ENCODE measurements at places on chromosomes 16 and 17.

GRCh38 chr17:16383216-16383615 is 2.3 kb downstream of the UBB start:
- no peak for DNase-seq

GRCh38 chr16:26712876-26713275 is 353.9 kb upstream of the C16orf82 start:
- DNase-seq = no peak

DNA sequence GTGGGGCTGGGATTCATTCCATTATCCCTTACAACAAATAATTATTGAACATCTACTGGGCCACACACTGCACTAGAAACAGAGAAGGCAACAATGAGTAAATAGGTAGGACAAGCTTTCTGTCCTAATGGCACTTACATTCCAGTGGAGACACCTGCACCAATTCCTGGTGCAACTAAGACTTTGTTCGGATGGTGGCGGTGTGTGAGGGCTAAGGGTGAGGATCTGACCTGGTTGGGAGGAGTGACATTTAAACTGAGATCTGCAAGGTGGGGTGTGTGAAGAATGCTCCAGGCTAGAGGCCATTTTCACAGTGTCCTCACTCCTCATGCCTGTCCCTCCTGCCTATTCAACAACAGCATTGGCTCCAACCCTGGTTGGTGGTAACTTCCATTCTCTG is 510.0 kb downstream of the XYLT1 start:
- no peak for DNase-seq

DNA sequence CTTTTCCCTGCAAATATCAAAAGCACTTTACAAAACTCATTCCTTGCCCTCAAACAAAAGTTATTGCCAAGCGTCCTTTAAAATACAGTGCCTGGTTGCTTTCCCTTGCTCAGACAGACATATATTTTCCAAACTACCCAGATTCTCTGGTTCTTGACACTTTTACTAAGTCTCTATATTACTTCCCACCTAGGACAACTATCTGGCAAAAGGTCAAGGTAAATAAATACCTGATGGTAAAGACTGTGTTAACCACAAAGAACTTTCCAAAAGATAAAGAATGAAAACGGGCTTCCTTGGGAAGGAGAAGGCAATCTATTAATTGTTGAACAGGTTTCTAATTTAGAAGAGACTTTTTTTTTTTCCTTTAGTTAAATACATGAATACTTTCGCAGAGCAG is 1.9 kb downstream of the HS3ST3A1 start:
- no peak for DNase-seq

GRCh38 chr17:49694847-49695697 is 12.7 kb downstream of the SLC35B1 start:
- peak; percentile 66 for DNase-seq

DNA sequence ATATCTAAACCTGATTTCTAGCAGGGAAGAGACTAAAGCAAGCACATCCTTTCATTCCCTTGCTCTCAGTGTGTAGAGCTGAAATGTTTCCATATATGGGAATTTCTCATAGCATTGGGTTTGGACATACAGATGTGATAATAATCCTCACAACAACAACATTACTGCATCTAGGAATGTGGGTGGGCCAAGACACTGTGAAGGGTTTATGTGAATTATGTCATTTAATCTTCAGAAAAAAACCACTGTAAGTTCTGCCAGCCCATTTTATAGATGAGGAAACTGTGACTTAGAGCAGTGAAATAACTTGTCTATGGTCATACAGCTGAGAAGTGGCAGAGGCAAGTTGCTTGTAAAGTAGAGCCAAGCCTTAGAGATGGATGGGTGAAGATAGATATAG is 5.2 kb downstream of the OMG start:
- DNase-seq = no peak

DNA sequence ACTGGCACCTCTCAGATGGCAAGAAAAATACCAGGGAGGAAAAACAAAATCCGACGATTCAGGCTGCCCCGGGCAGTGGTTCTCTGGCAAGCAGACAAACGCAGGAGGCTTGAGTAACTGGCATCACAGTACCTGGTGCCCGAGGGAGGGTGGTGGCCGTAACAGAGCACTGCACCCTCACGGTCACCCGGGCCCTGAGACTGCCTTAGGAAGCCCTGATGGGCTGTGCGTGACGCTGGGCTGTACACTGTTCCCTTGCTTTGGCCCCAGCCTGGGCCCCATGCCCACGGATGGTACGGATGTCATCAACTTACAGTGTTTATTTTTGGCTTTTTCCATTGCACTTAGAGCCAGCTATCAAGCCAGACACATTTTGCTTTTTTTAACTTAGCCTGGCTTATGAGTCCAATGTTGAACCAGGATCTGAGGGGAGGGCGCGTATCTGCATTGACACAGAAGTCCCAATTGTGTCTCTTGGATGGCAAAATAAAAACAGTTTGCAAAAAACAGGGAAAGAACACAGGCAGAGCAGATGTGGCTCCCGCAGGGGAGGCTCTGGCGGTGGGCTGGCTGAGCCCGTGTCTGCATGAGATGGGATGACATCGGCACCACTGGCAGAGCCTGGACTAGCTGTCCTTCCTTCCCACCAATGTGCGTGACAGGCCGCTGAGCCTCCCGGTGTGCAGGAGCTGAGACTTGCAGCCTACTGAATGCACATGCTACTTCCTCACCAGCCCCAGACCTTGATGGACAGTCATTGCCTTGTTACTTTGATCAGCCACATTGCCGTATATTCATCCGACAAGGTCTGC is 287.7 kb downstream of the FOXL1 start:
- no peak for DNase-seq

DNA sequence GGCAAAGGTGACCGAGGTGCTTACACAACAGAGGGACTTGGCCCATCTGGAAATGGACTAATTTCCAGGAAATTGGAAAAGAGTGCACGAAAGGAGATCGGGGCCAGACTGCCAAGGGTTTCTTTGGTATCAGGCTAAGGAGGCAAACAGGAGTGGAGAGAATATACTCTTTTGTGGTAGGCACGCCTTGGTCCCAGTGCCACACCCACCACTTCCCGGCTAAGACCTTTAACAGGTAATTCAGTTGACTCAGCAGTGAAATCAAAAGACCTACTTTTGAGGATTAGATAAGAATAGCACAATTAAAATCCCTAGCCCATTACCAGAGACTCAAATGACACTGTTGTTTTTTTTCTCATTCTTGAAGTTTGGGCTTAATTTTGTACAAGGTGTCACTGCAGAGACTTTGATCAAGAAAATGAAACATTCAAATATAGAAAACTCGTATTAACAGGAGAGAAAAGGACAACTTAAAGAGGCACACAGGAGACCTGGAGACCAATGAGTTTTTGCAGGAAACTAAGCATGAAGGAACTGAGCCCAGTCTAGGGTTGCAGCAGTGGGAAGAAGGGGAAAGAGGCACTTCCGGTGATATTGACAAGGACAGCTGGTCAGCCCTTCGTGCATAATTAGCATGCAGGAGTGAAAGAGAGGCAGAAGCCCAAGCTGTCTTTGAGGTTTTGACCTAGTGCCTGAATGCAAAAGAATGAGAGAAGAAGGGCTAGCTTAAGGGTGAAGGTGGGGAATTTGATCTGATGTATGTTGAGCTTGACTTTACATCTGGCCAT is 265.5 kb upstream of the CCL2 start:
- no peak for DNase-seq

DNA sequence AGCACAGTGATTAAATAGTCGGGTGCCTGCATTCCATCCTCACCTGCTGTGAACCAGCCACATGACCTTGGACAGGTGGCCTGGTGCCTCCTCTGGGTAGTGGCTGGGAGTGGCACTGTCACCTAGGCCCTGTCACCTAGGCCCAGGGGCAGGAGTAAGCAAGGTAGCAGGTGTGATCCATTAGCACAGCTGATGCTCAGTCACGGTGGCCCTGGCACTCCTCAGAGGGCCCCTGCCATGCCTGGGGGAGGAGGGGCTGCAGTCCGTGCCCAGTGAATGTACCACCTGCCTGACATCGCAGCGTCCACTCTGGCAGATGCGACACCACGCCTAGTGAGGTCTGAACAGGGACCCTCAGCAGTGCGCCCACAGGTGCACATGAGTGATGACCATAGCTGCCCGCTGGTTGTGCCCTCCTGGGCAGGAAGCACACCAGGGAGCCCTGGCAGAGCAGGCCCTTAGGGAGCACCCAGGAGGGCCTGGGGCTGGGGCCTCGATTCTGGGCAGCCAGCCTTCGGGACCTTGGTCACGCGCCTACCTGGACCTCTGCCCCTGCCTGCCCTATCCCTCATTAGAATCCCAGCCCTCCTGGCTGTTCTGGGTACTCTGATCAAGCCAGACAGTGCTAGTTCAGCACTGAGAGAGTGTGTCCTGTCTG is 33.1 kb upstream of the CRISPLD2 start:
- no peak for DNase-seq

DNA sequence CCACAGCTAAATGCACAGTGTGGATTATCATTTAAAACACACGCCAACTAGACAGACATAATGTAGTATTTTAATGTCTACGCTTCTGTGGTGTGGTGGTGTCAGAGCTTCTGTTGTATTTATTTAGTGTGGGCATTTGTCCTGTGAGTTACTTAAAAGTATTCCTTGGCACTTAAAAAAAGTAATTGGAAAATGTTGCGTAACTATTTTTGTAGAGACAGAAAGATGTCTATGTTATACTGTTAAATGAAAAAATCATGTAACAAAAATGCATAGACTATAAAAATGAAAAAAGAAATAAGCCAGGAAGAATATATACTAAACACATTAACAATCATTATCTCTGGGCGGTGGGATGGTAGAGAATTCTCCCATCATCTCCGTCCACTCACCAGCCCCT is 39.2 kb downstream of the CYTH1 start:
- no peak for DNase-seq

- peak; percentile 84 for DNase-seq
Observed at GRCh38 chr16:31476303-31477219, 4.6 kb downstream of the TGFB1I1 start.

DNA sequence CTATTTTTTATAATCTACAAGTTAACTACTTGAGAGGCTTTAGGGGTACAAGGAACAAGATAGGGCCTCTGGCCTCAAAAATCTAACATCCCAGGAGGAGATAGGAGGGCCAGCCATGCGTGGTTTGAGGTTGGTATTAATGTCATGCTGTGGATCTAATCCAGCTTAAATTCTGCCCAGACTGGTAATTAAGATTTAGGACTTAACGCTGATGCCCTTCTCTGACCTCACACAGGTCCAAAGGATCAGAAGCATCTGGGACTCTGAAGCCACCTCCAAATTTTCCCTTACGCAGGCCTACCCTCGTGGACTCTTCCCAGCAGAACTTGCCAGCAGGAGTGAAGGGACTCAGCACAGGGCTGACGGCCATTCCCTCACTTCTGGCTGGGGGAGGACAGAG is 15.1 kb downstream of the SLC6A4 start:
- DNase-seq = no peak

DNA sequence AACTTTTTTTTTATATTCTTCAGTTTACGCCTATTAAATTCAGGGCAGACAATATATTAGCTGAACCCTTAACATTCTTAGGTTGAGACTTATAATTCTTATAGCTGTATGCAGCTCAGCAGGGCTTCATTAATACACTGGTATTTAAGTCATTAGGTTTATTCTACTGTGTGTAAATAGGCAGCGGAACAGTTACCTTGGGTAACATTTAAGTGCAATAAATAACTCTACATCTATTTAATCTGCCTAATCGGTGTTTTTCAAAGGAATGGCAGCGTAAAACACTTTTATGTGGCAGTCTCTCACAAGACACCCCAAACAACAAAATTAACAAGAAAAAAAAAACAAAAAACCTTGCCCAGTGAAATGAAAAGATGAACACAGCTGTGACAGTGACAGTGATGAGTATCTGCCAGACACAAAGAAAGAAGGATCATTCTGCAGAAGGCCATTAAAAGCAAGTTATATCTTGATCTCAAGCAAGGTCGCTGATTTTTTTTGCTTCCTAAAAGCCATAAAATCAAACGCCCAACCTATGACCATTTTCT is 32.6 kb downstream of the KCNJ2 start:
- no peak for DNase-seq

- no peak for DNase-seq
Observed at GRCh38 chr17:1769822-1770477, 8.1 kb downstream of the SERPINF1 start.

GRCh38 chr16:57516176-57516725 is 20.1 kb downstream of the CCDC102A start:
- DNase-seq = no peak

- no peak for DNase-seq
Observed at GRCh38 chr16:87331241-87331801, 14.1 kb upstream of the C16orf95 start.

DNA sequence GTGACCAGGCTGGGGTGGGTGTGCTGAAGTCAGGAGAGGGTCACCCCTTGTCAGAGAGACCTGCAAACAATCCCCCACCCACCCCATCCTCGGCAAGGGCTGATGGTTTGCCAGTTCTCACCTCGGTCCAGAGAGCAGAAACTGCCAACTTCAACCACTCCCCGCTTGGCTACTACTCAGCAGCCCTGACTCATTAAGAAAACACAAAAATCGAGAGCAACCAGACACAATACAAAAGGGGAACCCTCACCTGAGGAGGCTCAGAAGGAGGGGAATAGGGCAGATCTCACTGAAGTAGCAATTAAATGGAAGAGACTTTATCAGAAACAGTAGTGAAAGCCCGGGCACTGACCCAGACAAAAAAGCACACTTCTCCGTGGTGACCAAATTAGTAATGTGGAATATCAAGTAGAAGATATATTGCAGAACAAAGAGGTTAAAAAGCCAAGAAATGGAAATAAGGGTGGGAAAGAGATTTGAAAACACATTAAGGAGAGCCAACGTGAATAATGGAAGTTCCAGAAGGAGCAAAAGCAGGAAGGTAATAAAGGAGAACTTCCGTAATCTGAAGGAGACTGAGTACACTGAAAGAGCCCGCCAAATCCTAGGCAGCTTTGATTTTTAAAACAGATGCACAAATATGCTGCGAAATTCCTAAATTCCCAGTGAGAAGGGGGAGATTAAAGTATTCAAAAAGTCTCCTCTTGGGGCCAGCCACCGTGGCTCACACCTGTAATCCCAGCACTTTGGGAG is 23.6 kb downstream of the CENPV start:
- DNase-seq = no peak

GRCh38 chr16:55948230-55948629 is 73.1 kb upstream of the CES5A start:
- no peak for DNase-seq

- no peak for DNase-seq
Observed at GRCh38 chr17:64332502-64332901, 58.2 kb downstream of the PECAM1 start.

GRCh38 chr17:5757314-5757907 is 173.1 kb upstream of the NLRP1 start:
- no peak for DNase-seq

GRCh38 chr17:51676691-51677487 is 416.5 kb downstream of the UTP18 start:
- no peak for DNase-seq

- no peak for DNase-seq
Observed at GRCh38 chr16:75319513-75320411, 68.3 kb upstream of the BCAR1 start.

DNA sequence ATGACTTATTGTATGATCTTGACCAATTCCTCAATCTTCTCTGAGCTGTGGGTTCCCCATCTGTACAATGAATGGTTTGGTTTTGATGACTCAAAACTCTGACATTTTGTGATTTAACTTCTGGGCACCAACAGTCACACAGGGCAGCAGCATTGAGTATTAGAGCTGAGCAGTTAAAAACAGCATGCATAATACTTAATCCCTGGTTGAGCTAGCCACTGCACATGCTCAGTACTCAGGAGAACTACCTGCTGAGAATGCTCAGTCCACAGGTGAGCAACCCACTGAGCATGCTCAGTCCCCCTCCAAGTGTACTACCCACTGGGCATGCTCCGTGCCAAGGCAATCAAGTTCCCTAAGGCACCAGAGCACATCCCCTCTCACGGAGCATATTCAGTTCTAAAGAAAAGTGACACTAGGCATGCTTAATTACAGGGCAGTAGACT is 68.7 kb downstream of the AIPL1 start:
- DNase-seq = no peak

GRCh38 chr16:3580686-3581085 is 3.5 kb upstream of the NLRC3 start:
- no peak for DNase-seq

Data from stimulated activated CD4-positive, alpha-beta T cell treated with anti-CD3 and anti-CD28 coated beads, Interleukin-4, amount 100 ng/mL, for 4 hours (primary cell).